ENCODE measurements at places on chromosomes 2 and 18. TPM values are rescaled to one million over a fixed set of nuclear protein-coding genes. Genes with fewer than 3 reads are reported as not detected.

ERFE gene
- 1.8 TPM for total RNA-seq

CDH7 gene
- total RNA-seq: not detected

TMEM17 gene
- total RNA-seq: 3.8 TPM

STAT4 gene
- 12.4 TPM for total RNA-seq

C2orf72 gene
- total RNA-seq: 1.3 TPM

ACMSD gene
- total RNA-seq: not detected

TUBA3E gene
- total RNA-seq: not detected

NEUROD1 gene
- total RNA-seq: not detected

LAMA3 gene
- total RNA-seq: 2.8 TPM

ANKRD23 gene
- total RNA-seq: 4.4 TPM

Measured in chondrocyte (in vitro differentiated cells).